ENCODE measurements at places on chromosomes 1 and 21.

GRCh38 chr1:16397120-16397519 lies 30.1 kb downstream of the SZRD1 start:
- DNase-seq = no peak

GRCh38 chr21:44752671-44753235 lies 41.4 kb upstream of the TSPEAR start:
- DNase-seq = no peak

DNA sequence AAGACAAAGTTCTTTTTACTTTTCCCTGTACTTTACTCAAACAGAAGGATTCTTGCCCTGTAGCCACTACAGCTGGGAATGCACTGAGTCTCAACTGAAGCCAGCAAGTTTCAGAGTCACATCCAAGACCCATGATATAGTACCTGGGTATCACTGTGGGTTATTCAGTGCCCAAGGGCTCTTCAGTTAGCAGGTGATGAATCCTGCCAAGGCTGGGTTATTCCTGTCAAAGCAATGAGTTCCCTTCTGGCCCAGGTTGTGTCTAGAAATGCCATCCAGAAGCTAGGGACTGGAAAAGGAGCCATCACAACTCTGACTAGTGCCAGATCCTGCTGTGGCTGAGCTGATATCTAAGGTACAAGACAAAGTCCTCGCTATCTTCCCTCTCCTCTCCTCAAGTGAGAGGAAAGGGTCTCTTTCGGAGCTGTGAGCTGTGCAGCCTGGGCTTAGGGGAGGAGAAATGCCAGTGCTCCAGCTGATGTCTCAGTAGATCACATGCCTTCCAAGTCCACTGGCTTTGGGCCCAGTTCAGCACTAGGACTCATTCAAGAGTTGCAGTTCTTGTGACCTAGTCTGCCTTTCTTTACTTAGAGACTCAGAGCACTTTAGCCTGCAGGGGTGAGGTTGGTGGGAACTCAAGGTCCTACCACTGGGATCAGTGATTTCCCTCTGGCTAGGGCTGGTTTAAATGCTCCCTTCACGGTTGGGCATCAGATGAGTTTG lies 369.4 kb downstream of the TBX15 start:
- DNase-seq = no peak

GRCh38 chr21:38511198-38511597 lies 12.9 kb upstream of the ERG start:
- DNase-seq = no peak

DNA sequence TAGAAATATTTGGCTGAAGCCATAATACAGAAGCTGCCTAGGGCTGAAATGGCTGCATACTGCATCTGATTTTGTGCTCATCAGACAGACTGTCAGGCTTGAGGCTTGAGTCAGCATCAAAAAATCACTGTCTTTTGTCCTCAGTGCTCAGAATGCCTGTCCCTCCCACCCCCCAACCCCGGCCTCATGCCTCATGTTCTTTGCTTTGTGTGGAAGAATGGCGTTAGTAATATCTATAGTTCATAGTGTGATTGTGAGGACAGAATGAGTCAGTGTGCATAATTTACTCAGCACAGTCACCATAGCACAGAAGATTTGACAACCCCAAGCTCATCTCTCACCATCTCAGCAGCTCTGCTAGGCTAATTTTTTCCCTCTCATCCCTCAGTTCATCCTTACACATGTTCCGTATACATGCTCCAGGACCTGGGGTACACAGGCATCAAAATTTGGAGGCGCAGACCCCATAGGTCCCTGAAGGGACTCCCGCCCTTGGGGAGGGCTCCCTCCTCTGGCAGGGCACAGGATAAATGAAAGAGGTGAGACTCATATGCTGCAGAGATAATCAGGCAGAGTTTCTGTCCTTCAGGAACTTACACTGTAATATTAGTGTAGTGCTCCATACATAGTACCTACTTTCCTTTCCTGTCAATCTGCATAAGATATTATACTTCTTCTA lies 159.1 kb upstream of the C8B start:
- DNase-seq = no peak

DNA sequence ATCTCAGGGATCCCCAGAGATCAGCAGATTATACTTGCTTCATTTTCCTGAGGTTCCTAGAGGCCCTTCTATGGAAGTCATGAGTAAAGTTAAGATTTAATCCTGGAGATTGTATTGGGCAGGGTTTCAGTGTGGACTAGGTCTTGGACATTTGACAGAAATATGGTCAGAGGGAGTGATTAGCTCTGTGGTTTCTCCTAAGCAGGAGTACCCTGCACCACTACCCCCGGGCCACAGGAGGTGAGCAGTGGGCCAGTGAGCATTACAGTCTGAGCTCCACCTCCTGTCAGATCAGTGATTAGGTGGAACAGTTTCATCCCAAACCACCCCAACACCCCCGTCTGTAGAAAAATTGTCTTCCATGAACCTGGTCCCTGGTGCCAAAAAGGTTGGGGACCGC lies 43.2 kb downstream of the PHACTR4 start:
- no peak for DNase-seq

DNA sequence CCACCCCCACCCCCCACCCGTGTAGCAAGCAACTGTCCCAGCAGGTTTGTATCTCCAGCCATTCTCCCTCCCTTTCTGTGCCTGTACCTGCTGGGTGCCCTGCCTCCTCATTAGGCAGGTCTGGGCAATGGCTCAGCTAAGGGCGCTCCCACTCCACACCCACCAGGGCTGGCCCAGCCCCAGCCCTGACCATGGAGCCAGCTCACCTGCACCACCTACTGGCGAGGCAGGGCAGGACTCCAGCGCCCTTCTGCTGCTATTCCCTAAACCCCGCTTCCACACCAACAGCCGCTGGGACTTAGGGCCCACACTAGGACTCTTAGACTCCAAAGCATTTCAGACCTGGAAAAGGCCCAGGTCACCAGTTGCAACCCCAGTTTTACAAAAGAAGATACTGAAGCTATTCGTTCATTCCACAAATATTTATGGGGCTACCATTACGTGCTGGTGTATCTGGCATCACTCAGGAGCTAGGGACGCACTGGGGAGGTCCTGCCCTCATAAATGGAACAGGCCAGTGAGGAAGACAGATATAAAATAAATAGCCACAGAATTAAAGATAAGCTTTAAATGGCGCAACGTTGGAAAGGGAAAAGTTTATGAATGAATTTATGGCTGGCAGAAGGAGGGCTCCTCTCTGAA lies 24.0 kb downstream of the PGLYRP3 start:
- no peak for DNase-seq

GRCh38 chr1:200274116-200274515 lies 135.7 kb downstream of the ZNF281 start:
- no peak for DNase-seq

GRCh38 chr21:33029385-33029921 lies 3.7 kb downstream of the OLIG2 start:
- DNase-seq = no peak

GRCh38 chr1:64223329-64224151 lies 20.1 kb downstream of the UBE2U start:
- no peak for DNase-seq

DNA sequence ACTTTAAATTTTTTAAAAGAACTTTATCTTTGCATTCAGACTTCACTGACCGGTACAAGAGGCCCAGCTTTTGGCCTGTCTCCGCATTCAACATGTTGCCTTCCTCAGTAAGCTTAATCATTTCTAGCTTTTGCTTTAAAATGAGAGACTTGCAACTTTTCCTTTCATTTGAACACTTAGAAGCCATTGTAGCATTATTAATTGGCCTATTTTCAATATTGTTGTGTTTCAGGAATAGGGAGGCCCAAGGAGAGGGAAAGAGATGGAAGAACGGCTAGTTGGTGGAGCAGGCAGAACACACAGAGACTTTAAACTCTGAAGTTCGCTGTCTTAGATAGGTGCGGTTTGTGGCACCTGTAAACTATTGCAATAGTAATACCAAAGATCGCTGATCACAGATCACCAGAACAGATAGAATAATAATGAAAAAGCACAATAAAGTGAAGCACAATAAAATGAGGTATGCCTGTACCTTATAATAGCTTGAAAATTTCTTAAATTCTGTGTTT lies 31.4 kb downstream of the RABGAP1L start:
- DNase-seq = no peak

DNA sequence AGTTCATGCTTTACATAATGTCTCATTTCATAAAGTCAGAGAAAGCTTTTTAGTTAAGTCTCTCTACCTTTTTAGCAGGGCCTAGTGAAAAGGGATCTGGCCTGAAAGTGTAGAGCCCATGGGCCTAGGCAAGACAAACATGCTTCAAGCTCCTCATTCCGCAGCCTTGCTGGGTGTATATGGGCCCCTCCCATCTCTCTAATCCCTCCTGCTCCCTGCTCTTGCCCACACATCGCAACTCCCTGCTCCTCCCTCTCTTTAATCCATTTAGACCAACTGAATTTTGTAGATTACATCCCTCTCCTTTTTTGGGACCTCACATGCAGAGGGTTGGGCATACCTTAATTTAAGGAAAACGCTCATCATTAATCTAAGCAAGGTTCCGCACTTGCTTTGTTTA lies 42.3 kb upstream of the CCDC190 start:
- no peak for DNase-seq

- no peak for DNase-seq
These were observed 25.7 kb downstream of the CRYAA start for GRCh38 chr21:43194303-43195120.

- no peak for DNase-seq
These were observed 3.5 kb downstream of the GORAB start for GRCh38 chr1:170535418-170535817.

DNA sequence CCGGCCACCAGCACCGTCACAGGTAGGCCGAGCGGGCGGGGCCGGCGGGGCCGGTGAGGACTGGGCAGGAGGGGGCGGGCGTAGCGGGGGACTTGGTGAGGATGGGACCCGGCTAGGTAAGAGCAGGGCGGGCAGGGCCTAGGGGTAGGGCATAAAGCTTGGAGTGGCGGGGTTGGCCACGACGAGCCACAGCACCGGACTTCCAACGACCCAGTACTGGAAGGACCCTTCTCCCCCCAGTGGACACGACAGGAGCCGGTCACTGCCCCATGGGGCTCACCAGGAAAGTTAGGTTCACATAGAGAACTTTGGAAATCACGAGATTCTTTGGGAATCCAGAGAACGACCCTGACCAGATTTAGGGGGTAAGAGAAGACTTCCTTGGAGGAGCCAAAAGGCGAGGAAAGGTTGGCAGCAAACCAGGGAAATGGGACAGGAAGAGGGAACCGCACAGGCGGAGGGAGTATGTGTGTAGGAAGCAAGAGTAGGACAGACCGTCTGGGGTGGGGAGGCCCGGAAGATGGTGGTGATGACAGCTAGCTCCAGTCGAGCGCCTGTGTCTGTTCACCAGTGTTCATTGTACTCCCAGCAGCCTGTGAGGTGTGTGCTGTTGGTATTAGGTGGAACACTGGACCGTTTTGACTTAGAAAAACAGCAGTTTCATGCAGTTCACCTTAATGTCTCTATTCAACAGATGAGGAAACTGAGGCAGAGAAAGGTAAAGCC lies 20.4 kb downstream of the ZNF362 start:
- DNase-seq = no peak

GRCh38 chr1:172536256-172536655 lies 3.3 kb downstream of the SUCO start:
- DNase-seq = no peak

GRCh38 chr21:15373941-15374340 lies 309.1 kb upstream of the NRIP1 start:
- no peak for DNase-seq

DNA sequence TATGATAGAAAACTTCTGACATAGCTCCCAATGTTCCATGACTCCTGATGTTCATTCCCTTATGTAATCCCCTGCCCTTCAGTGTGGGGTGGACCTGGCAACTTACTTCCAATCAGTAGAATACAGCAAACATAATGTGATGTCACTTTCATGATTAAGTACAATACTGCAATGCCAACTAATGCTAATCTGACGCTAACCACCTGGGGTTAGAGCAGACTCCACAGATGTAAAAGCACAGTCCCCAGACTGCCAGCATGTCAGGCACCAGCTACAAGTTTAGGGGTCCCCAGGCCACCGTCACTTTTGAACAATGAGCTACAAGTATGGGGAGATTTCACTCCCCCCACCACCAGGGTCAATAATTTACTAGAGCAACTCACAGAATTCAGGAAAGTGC lies 32.3 kb upstream of the FBXO28 start:
- no peak for DNase-seq

DNA sequence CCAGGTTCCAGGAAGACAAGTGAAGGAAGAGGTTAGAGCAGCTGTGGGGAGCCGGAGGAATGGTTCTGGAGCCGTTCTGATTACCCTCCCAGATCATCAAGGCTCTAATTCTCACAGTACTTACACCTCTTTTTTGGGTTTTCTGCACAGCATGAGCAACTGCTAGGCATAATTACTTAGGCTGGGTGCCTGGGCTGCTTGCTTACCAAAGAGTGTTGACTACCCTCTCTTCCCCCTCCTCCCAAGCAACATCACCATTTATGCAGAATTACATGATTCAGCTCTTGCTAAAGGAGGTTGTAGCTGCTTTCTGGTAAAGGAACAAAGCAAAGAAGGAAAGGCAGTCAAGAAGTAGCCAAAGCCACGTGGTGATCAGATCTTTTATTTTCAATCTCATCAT lies 397.2 kb downstream of the KCNH1 start:
- DNase-seq = no peak

- no peak for DNase-seq
These were observed 102.8 kb downstream of the GDAP2 start for GRCh38 chr1:117826540-117827078.

- no peak for DNase-seq
These were observed 14.0 kb downstream of the ZNF496 start for GRCh38 chr1:247317702-247318101.

- no peak for DNase-seq
These were observed 204.9 kb upstream of the CACYBP start for GRCh38 chr1:174794861-174795260.

- no peak for DNase-seq
These were observed 99.1 kb downstream of the CLEC20A start for GRCh38 chr1:178397678-178398077.

GRCh38 chr1:230542054-230542453 lies 100.2 kb upstream of the COG2 start:
- DNase-seq = no peak

Data from NCI-H1417 (cell line).